Stimulated activated CD8-positive, alpha-beta memory T cell treated with anti-CD3 and anti-CD28 coated beads, Interleukin-7, amount 100 ng/mL, for 4 hours (primary cell): ENCODE measurements at places on chromosomes 2 and 18.

DNA sequence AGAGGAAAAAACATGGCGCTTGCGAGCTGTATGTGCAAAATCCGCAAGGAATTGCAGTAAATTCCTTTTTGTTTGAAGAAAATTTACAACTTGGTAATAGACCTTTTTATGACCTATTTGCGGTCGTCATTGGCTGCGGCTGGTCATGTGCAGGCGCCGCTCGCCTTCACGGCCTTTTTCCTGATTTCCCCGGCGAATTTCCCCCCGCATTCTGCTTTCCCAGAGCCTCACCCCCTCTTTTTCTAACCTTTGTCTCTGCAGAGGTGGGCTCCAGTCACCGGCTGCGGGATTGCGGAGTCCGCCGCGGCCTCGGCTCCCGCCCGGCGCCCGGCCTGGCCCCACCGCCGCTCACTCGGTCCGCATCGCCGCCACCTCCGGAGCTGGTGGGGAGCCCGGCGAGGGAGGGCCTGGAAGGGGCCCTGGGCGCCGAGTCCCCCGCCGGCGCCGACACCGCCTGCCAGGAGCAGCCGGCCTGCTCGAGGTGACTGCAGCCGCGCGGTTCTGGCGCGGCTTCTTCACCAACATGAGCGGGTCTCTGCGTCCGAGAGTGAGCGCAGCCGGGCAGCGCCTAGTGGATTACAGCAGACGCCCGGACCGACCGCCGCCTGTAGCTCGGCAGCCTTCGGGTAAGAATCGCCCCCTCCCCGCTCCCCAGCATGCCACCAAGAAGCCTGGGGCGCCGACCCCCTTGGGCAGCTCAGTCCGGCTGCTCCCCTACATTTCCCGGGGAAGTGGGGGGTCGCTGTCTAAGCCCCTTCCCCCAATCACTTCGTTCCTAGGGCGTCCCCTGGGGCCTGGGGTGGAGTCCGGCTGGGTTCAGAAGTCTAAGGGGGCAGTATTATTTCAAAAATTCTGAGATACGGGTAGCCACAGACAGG is 7.1 kb downstream of the HOXD8 start:
- no peak for DNase-seq

GRCh38 chr2:50345701-50346591 is 686.0 kb downstream of the NRXN1 start:
- DNase-seq, result no peak

GRCh38 chr18:78799382-78800089 is 180.1 kb upstream of the SALL3 start:
- no peak for DNase-seq

DNA sequence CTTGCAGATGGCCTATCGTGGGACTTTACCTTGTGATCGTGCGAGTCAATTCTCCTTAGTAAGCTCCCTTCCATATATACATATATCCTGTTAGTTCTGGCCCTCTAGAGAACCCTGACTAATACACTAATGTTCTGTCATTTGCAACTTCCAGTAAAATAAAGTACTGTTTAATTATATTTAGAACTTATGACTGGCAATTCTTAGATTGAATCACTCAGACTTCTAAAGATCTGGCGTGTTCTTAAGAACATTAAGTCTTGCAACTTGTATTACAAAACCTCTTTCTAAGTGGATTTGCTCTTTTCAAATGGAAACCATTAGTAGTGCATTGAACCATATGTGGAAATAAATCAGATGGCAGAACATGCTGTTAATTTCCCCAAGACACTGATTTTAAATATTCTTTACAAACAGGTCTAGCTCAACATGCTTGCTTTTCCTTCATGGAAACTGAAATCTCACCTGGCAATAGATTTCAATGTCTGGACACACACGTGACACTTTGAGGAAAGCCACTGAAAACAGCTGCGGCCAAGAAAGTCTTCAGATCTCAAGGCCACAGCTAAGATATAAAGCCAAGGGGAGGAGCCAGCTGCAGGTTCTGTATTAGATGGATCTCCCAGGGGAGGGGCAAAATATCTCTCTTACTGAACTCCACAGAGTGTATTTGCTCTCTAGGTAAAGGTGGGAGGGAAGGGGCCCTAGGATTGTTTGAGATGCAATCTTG is 50.6 kb downstream of the PMAIP1 start:
- no peak for DNase-seq

DNA sequence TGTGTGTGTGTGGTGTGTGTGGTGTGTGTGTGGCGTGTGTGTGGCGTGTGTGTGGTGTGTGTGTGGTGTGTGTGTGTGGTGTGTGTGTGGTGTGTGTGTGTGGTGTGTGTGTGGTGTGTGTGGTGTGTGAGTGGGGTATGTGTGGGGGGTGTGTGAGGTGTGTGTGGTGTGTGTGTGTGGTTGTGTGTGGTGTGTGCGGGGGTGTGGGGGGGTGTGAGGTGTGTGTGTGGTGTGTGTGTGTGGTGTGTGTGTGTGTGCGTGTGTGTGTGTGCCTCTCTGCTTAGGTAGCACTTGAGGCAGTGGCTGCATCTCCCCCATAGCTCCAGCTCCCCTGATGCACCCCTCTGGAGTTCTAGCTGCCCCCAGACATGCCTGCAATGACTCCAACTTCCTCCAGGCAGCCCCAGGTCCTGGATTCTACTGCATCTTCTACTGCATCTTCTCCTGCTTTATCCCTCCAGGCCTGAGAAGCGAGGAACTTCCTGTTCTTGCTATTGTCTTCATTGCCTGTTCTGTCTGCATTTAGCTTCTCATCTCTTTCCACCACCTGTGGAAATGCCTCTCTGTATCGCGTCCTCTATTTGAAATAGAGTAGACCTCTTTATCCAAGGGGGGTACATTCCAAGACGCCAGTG is 22.2 kb upstream of the MLPH start:
- DNase-seq, result no peak

- no peak for DNase-seq
These were observed 843.8 kb upstream of the LRRTM1 start for GRCh38 chr2:81148323-81148722.

DNA sequence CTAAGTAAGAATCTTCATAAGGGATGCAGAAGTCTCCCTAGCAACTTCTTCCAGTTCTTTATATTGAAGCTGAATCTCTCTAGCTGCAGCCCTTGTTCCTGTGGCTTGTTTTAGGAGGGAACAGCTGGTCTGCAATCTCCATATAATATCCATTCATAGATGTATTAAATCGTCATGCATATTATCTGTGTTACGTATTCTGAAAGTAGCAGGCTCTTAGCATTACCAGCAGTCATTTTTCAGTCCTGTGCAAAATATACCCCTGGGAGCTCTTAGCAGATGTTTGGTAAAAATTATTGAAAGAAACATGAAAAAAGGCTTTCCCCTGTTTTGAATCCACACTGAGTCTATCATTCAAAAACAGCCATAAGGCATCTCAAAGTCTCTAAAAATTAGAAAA is 385.3 kb downstream of the IRS1 start:
- no peak for DNase-seq

DNA sequence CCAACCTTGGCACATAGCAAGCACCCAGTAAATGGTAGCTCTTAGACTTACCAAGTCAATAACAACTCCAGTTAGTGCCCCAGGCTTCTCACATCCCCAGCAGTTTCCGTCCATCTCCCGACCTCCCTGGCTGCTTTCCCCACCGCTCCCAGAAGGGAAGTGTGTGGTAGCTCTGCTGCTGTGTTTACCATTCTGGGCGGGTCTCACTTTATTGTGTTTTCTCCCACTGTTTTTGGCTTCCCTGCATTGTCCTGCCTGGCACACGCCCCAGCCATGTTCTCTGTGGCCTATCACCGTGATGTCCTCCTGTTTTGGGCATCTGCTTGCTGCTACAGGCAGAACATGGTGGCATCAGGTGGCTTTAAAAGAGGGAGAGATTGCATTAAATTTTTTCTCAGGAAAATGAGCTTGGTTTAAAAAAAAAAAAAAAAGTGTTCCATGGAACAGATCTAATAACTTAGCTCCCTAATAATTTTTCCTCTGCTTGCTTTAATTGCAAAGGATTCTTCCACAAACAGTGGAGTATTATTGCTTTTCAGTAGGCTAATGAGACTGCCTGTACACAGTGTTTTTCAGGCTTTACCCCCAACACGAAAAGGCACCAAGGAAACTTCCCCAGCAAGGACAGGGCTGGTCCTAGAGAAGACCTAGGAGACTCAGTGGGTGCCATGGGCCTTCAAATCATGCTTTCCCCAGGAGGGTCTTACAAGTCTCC is 8.0 kb upstream of the COX7A2L start:
- DNase-seq, result no peak

- no peak for DNase-seq
These were observed 102.2 kb upstream of the ASB18 start for GRCh38 chr2:236366397-236366796.

GRCh38 chr2:184644685-184645084 is 46.4 kb downstream of the ZNF804A start:
- no peak for DNase-seq

- no peak for DNase-seq
These were observed 562.6 kb downstream of the DCDC2C start for GRCh38 chr2:4265936-4266335.

DNA sequence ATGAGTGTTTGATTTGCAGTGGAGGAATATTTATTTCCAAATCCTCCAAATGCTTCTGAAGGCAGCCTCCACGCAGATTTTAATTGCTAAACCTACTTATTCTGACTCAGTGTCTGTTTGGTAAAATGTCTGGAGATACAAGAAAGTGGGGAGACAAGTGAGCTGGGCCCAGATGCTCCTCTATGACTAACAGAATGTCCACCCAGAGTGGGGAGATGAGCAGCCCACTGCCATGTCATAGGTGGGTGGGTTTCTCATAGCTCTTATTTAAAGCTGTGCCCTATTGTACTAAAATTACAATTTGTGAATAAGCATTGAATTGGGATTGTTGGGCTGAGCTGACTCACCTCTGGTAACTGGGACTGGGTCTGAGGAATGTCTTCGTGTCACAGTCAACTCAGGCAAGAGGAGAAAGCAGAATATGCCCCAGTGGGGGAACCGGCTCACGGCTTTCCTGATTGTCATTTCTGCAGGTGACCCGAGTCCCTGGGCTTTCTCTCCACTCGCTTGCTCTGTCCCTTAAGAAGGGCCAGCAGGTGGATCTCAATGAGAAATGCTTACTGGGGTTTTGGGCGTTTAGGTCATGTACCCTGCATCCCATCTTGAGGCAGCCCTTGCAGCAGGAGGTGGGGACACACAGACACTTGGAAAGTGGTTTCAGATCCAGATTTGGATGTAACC is 116.3 kb upstream of the SPRED2 start:
- no peak for DNase-seq

DNA sequence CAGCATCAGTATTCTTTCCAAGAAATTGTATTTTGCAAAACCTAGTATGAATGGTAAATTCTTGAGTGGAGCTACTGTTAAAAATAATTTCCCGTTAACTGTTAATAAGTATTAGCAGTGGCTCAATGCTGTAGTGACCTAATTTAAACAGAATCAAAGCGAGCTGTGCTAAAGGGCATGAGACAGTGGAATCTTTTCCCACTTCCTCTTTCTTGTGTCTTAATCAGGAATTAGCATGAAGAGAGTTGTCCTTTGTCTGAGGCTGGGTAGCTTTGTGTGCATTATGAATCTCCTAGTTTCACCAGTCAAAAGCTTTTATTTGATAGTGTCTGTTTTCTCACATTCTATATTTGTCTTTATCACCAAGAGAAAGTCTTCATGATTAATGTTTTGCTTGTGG is 298.8 kb upstream of the GCFC2 start:
- DNase-seq, result no peak

DNA sequence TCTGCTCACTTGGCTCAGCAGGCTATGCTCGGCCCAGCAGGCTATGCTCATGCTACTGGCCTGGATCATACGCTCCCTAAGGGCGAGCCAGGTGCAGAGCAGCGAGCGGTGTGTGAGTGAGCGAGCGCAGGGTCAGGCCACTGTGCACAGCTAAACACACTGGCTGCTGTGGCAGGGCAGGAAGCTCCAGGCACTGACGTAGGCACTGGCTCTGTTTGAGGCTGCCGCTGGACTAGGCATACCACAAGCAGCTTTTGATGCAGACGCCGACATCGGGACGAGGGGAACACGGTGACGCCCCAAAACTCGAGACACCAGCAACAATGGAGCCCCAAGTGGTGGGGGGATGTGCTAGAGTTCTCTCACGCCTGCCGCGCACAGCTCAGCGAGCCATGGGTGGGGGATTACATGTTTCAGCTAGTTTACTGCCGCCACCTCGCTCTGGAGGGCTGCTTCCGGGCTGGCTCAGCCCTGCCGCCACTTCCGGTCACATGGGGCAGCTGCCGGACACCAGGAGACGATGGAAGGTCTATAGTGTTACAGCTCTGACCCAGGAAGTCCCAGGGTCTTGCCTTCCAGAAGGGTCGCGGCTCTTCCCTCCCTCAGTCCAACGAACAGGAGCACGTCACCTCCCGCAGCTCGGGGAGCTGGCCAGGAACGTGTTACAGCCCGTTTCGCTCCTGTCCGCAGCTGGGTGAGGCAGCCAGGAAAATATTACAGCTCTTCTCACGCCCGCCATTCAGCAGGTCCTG is 1176.9 kb upstream of the LRRTM1 start:
- no peak for DNase-seq

DNA sequence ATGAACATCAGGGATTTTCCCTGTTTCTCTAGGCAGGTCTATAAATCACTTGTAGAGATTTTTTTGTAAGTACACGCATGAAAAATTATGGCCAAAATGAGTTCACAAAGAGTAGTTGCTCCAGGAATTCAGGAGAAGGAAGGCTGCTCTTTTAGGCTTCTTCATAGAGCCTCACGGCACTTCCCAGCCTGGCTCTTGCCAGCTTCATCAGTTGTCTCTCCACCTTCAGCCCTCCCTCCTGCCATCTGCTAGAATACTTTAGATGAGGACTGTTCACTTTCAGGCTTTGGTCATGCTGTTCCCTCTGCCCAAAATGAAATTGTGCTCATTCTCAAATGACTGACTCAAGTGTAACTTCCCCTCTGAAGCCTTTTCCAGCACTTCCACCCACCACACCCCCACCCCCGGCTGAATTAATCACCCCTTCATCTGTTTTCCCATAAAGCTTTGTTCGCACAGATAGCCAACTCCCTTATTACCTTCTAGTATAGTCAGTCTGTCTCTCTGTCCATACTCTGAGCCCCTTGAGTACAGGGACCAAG is 1.8 kb upstream of the ABCA12 start:
- DNase-seq, result no peak

DNA sequence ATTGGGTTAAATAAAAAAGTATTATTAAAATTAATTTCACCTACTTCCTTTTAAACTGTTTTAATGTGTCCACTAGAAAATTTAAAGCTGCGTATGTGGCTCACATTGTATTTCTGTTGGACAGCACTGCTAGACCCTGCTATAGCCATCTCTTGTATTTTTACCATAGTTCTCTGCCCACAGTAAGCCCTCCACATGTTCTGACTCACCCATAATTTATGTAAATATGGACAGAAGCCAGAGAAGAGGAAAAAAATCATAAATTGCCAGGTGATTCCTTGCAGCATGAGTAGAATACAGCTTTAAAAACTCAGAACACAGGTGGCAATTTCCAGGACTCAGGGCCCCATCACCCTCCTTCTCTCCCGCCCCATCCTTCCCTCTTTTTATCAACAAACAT is 142.4 kb upstream of the MEX3C start:
- DNase-seq, result no peak

DNA sequence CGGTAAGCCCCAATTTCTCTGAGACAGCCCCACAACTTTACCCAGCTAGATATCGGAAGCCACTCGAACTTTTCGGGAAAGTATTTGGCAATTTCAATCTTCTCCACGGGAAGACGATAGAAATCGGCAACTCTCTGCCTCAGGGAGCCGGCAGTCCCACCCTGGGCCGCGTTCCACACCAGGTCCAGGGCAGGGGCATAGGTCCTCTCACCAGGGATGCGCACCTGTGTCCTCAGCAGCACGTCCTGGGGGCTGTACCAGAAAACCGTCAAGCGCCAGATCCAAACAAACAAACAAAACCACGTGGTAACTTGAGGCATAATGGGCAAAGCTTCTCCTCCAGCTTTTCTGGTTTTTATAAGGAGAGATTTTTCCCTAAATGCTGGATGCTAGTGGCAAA is 80.9 kb downstream of the USP40 start:
- no peak for DNase-seq
